ENCODE measurements at places on chromosomes 3 and 15.

GRCh38 chr15:68553994-68554720 lies 24.6 kb upstream of the CORO2B start:
- no peak overlapping the region for H3K27ac ChIP-seq
- H3K4me3 ChIP-seq: no peak overlapping the region
- peaks cover 12% of the 10 kb centered on the region for H3K4me1 ChIP-seq
- H3K27me3 ChIP-seq: no peaks in the 10 kb centered on the region

DNA sequence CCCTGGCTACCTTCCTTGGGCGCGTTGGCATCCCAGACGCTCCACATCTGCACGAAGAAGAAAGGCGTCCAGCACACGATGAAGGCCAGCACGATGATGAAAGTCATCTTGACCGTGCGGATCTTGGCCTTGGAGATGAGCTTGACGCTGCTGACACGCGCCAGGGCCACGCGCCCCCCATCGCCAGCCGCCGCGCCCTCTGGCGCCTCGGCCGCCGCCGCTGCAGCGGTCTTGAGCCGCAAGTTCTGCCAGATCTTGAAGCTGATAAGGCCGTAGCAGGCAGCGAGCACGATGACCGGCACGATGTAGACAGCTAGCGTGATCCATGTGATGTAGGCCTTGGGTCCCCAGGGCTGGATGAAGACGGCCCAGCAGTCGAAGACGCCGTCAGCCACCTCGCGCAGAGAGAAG lies 2.2 kb downstream of the OXTR start:
- H3K27me3 ChIP-seq: no peaks in the 10 kb centered on the region
- H3K4me1 ChIP-seq: peaks cover 8% of the 10 kb centered on the region
- no peak for DNase-seq
- no peaks in the 10 kb centered on the region for H3K36me3 ChIP-seq
- H3K4me3 ChIP-seq: peak overlapping the region; percentile 69
- H3K27ac ChIP-seq: no peak overlapping the region

DNA sequence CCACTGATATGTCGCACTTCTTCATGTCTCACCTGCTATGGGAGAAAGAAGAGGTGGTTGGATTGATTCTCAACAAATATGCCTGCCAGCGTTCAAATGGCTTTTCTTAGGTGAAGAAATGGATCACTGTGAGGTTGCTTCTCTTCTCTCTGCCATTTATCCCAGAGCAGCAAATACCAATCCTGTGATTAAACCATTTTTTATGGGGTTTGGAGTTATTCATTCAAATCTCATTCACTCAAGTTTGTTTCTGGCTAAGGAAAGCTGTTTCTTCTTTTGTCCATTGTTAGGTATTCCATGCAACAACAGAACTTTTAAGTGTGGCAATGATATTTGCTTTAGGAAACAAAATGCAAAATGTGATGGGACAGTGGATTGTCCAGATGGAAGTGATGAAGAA lies 12.2 kb upstream of the C3orf52 start:
- no peak overlapping the region for H3K27ac ChIP-seq
- H3K4me1 ChIP-seq: peaks cover 5% of the 10 kb centered on the region
- H3K36me3 ChIP-seq: no peaks in the 10 kb centered on the region
- DNase-seq: no peak
- no peak overlapping the region for H3K4me3 ChIP-seq

- DNase-seq: no peak
- H3K4me1 ChIP-seq: peaks cover 30% of the 10 kb centered on the region
- H3K27me3 ChIP-seq: no peaks in the 10 kb centered on the region
- H3K36me3 ChIP-seq: no peaks in the 10 kb centered on the region
- peak overlapping the region; percentile 44 for H3K4me3 ChIP-seq
- H3K27ac ChIP-seq: peak overlapping the region; percentile 56
Observed at GRCh38 chr15:77508541-77509243, 88.0 kb downstream of the HMG20A start.

DNA sequence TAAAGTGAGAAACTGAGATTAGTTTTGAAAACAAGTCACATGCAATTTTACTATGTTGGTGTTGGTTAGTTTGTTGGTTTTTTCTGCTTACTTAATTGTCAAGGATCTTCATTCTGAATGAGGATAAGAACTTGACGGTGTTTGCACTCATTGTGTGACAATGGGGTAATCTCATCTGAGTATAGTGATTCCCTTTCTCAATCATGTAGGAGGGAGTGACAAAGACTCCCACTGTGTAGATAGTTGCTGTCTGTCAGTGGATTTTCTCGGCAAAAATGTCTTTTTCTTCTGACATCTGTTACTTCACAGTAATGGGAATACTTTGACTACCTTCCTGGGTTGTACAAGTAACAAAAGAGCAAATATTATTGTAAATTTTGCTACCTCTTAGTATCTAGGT lies 23.5 kb downstream of the KCNH8 start:
- no peak overlapping the region for H3K27ac ChIP-seq
- no peak overlapping the region for H3K4me3 ChIP-seq
- no peak for DNase-seq
- H3K4me1 ChIP-seq: no peaks in the 10 kb centered on the region
- no peaks in the 10 kb centered on the region for H3K36me3 ChIP-seq

DNA sequence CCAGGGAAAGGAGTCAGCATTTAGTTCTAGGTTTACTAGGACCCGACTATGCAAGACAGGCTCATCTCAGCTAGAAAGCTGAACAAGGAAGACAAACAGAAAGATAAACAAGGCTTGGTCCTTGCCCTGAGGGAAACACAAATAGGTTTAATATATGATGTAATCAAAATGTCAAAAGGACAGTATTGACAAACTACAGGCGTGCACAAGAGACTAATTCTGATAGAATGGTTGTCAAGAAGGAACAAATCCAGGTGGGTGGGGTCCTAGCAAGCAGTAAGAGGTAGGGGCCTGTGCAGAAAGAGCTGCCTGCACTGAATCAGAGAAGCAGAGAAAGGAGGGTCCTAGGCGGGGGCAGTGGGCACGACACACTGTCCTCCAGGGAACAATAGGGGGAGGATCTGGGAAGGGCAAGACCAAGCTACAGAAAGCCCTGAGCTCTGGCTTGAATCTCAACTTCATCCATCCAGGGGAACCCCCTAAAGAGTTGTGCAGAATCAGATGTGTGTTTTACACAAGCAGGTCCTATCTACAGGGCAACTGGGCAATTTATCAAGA lies 23.4 kb downstream of the RFTN1 start:
- H3K27ac ChIP-seq: no peak overlapping the region
- peaks cover 8% of the 10 kb centered on the region for H3K36me3 ChIP-seq
- DNase-seq: no peak
- H3K4me1 ChIP-seq: peaks cover 9% of the 10 kb centered on the region

GRCh38 chr3:131082871-131083863 lies 56.5 kb downstream of the NEK11 start:
- no peak for DNase-seq
- no peak overlapping the region for H3K27ac ChIP-seq
- H3K36me3 ChIP-seq: no peaks in the 10 kb centered on the region
- no peaks in the 10 kb centered on the region for H3K4me1 ChIP-seq
- no peak overlapping the region for H3K4me3 ChIP-seq

DNA sequence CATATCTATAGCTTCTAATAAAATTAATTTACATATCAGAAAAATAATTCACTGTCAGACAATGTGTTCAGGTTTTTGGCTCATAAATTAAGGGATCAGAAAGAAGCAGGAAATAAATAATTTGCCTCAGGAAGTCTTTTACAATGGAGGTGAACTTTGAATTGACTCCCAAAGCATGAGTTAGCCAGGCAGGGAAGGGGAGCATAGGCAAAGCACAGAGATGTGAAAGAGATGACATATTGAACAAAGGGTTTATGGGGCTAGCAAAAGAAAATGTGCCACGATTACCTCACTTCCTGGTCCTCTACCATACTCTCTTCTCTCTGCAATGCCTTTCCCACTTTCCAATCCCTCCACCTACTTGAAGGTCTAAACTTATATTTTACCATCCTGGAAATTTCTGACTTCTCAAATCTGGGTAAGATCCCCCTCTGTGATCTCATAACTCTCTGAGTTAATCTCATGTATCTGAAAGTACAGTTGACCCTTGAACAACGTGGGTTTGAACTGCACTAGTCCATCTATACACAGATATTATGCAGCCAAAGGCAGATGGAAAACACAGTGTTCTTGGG lies 4.1 kb upstream of the HEXA start:
- H3K27ac ChIP-seq: no peak overlapping the region
- H3K4me1 ChIP-seq: peaks cover 6% of the 10 kb centered on the region
- H3K36me3 ChIP-seq: no peaks in the 10 kb centered on the region

- no peak overlapping the region for H3K27ac ChIP-seq
- no peak for DNase-seq
- no peak overlapping the region for H3K4me3 ChIP-seq
- no peaks in the 10 kb centered on the region for H3K27me3 ChIP-seq
- no peaks in the 10 kb centered on the region for H3K4me1 ChIP-seq
Observed at GRCh38 chr15:93173369-93173768, 84.4 kb upstream of the RGMA start.

DNA sequence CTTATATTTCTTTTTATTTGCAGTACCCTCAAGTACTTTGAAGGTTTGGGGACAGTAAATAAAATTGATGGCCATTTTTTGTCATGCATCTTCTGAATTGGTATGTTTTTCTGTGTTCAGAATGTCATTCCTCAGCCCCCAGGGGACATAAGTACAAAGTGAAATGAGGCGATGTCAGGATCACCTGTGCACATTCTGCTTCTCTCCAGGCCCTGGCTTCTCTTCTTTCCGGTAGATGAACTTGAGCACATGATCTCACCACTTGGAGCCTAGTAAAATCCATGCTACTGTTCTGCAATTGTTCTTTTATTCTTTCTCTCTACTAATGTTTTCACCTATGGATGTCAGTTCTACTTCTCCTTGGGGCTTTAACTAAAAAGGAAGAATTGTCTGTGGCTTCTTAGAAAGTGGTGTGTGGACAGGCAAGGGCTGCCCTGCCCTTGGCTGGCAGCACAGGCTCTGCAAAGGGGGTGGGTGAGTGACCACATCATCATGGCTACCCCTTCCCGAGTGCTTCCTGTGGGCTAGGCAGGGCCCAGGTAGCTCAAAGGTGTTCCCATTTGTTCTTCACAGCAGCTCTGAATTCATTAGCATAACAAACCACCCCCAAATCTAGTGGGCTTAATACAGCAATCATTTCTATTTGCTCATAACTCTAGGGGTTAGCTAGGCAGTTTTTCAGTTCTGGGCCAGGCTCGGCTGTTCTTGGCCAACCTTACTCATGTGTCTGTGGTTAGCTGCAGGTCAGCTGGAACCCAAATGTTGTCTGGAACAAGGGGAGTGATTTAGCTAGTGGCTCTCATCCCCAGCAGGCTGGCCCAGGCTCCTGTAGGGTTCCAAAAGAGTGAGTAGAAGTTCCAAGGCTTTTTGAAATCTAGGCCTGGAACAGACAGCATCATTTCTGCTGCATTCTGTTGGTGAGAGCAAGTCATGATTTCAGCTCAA lies 154.0 kb upstream of the CTDSPL start:
- H3K27ac ChIP-seq: peak overlapping the region; percentile 45
- no peaks in the 10 kb centered on the region for H3K36me3 ChIP-seq
- H3K27me3 ChIP-seq: no peaks in the 10 kb centered on the region
- DNase-seq: no peak
- no peak overlapping the region for H3K4me3 ChIP-seq
- H3K4me1 ChIP-seq: peaks cover 29% of the 10 kb centered on the region

DNA sequence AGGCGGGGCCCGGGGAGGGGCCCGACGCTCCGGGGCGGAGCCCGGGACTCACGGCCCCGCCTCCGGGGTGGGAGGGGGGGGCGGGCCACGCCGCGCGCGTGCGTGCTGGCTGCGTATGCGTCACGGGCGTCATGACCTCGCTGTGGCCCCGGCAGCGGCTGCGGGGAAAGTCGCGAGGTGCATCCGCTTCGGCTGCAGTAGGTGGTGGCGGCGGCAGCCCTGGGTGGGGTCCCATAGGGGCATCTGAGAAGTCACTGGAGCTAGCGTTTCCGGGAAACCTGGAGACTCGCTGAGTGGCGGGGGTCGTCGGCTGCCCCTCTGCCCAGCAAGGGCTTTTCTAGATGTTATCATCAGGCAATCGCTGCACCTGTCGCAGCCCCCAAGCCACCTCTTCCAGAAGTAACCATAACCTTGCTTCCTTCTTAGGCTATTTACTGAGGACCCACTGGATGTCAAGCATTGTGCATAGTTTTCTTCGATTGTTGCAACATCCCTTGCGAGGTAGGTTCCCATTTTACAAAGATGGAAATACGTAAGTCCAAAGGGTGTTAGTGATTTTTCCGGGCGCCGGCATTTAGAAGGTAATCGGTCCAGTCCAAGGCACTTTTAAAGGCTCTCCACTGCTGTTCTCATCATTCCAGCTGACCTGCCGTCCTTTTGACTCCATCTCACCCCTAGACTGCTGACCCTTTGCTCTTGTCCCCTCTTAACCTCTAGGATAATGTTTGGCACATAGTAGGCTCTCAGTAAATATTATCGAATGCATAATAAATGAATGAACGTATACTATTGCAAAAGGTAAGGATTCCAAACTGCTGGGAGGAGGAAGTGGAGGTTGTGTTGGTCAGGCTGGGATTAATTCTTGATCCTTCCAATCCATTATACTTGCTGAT lies at the start of gene GDPGP1:
Gene GDPGP1 (plus strand): TSS at position 114 of the 893 bp plus-strand sequence. CDS start 6,700 bp downstream, outside the sequence.
- H3K36me3 ChIP-seq: peaks cover 8% of the 10 kb centered on the region
- H3K4me1 ChIP-seq: peaks cover 27% of the 10 kb centered on the region
- peak within 1 kb of the TSS; percentile 86 for H3K4me3 ChIP-seq
- no peak for DNase-seq

All from thoracic aorta (tissue), 2 donors.